ENCODE measurements at places on chromosomes 1 and 21.

DNA sequence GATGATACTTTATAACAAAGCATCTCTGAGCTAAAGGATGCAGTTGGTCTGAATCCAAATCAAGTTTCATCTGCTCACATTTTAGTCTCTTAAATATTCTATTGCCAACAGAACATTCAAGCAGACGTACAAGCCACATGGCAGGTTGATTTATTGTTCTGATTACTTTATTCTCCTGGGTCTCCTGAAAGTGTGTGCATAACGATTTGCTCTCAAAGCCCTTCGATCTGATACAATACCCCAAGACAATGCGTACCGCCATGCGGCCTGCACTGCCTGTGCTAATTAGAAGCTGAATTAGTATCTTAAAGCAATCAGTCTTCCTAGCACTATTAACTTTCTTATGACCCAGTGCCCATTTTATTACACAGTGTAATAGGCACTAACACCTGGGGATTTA, 56.9 kb downstream of the FHAD1 start:
- no peak for DNase-seq

DNA sequence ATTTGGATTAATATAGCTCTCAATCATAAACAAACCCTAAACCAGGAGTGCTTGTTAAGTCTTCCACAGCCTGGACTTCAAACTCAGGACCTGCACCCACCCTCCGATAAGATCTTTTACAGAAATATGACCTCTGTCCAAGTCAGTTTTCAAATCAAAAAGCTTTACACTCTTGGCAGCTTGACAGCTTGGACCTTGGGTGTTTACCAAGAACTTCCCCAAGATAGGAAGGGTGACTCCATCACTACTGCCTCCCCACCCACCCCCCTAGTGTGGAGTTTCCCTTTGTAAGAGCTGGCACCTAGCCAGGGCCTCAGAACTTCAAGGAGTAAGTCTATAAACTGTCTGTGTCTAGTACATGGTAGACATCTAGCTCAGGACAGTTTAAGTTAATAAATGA, 9.6 kb downstream of the BCAR3 start:
- no peak for DNase-seq

- no peak for DNase-seq
Observed at GRCh38 chr1:200710166-200710565, 28.5 kb upstream of the CAMSAP2 start.

GRCh38 chr1:10575616-10576015, 100.9 kb downstream of the PEX14 start:
- no peak for DNase-seq
